T-helper 2 cell treated with Interferon-gamma antibody and Interleukin-4, amounts not matched to agents 5 μg/mL and 100 μg/mL, for 36 hours (primary cell): ENCODE measurements at places on chromosomes 12 and 14.

DNA sequence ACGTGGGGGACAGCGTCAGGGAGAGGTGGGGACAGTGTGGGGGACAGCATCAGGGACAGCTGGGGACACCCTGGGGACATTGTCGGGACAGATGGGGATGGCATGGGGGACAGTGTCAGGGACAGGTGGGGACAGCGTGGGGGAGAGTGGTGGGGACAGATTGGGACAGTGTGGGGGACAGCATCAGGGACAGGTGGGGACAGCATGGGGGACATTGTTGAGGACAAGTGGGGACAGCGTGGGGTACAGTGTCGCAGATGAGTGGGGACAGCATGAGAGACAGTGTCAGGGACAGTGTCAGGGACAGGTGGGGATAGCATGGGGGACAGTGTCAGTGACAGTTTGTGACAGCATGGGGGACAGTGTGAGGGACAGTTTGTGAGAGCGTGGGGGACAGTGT, 240.9 kb downstream of the TMEM121 start:
- no peak overlapping the region for H3K4me3 ChIP-seq
- no peaks in the 10 kb centered on the region for H3K4me1 ChIP-seq

- no peak for DNase-seq
- no peak overlapping the region for H3K27ac ChIP-seq
- no peaks in the 10 kb centered on the region for H3K36me3 ChIP-seq
- H3K4me1 ChIP-seq, result no peaks in the 10 kb centered on the region
- H3K27me3 ChIP-seq, result no peaks in the 10 kb centered on the region
Observed at GRCh38 chr12:20808521-20808920, 2.0 kb upstream of the SLCO1B3 start.

DNA sequence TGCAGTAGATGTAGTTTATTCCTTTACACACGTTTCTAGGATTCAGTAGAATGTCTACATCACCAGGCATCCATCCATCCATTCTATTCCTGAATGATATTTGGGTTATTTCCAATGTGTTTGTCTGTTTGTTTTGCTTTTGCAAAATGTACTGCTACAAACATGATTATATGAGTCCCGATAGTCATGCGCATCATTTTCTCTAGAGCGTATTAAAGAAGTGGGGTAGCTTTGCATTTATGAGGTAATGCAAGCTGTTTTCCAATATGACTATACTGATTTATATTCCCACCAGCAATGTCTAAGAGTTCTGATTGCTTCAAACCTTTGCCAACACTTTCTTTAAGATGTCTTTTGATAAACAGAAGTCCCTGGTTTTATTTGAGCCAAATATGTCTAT, 253.2 kb downstream of the NOVA1 start:
- no peaks in the 10 kb centered on the region for H3K4me1 ChIP-seq
- no peak overlapping the region for H3K4me3 ChIP-seq
- no peaks in the 10 kb centered on the region for H3K36me3 ChIP-seq
- no peaks in the 10 kb centered on the region for H3K27me3 ChIP-seq

GRCh38 chr14:94904636-94905035, 134.7 kb upstream of the GSC start:
- H3K4me3 ChIP-seq, result no peak overlapping the region
- no peaks in the 10 kb centered on the region for H3K36me3 ChIP-seq
- no peaks in the 10 kb centered on the region for H3K27me3 ChIP-seq
- no peak overlapping the region for H3K27ac ChIP-seq
- DNase-seq, result no peak

GRCh38 chr14:104249089-104249488, 110.7 kb downstream of the KIF26A start:
- H3K36me3 ChIP-seq, result no peaks in the 10 kb centered on the region
- no peak for DNase-seq
- no peak overlapping the region for H3K4me3 ChIP-seq
- no peaks in the 10 kb centered on the region for H3K4me1 ChIP-seq
- H3K27ac ChIP-seq, result no peak overlapping the region

GRCh38 chr12:103773109-103773910, 67.7 kb downstream of the NT5DC3 start:
- H3K27ac ChIP-seq, result no peak overlapping the region
- no peak for DNase-seq
- no peaks in the 10 kb centered on the region for H3K36me3 ChIP-seq
- H3K4me1 ChIP-seq, result no peaks in the 10 kb centered on the region
- no peaks in the 10 kb centered on the region for H3K27me3 ChIP-seq
- H3K4me3 ChIP-seq, result no peak overlapping the region
